ENCODE measurements at places on chromosomes 12 and 14. TPM values are rescaled to one million over a fixed set of nuclear protein-coding genes. Genes with fewer than 3 reads are reported as not detected.

PSME2 gene
- 39.0 TPM for total RNA-seq

C1QL4 gene
- under 0.01 TPM for total RNA-seq

ADAMTS20 gene
- total RNA-seq = not detected

FBXW8 gene
- 7.2 TPM for total RNA-seq

RBM25 gene
- total RNA-seq = 40.3 TPM

PAWR gene
- 166 TPM for total RNA-seq

FBLN5 gene
- total RNA-seq = 0.34 TPM

ARHGAP9 gene
- total RNA-seq = not detected

KCNH5 gene
- total RNA-seq = not detected

RNASE3 gene
- total RNA-seq = not detected

KRT83 gene
- not detected for total RNA-seq

HOXC12 gene
- total RNA-seq = not detected

KLHDC1 gene
- total RNA-seq = 0.68 TPM

SLC17A8 gene
- not detected for total RNA-seq

COL2A1 gene
- 0.07 TPM for total RNA-seq

SLC7A8 gene
- total RNA-seq = 26.1 TPM

PTGER2 gene
- total RNA-seq = not detected

RFLNA gene
- total RNA-seq = 0.34 TPM

HNF1A gene
- total RNA-seq = not detected

OLR1 gene
- under 0.01 TPM for total RNA-seq

GLT1D1 gene
- not detected for total RNA-seq

SOX5 gene
- 0.07 TPM for total RNA-seq

TAS2R10 gene
- total RNA-seq = not detected

FZD10 gene
- 7.5 TPM for total RNA-seq

HOTAIR gene
- total RNA-seq = not detected

ARHGEF25 gene
- total RNA-seq = 0.43 TPM

CD163L1 gene
- 0.14 TPM for total RNA-seq

DEGS2 gene
- 1.2 TPM for total RNA-seq

SIX1 gene
- total RNA-seq = 11.2 TPM

DHRS4L2 gene
- total RNA-seq = 16.7 TPM

KRT71 gene
- not detected for total RNA-seq

SERPINA6 gene
- not detected for total RNA-seq

AP4S1 gene
- 2.7 TPM for total RNA-seq

RHOJ gene
- not detected for total RNA-seq

SYNE3 gene
- 4.8 TPM for total RNA-seq

CISTR gene
- not detected for total RNA-seq

CLEC4D gene
- total RNA-seq = not detected

ABCC9 gene
- 0.34 TPM for total RNA-seq

RPS6KL1 gene
- total RNA-seq = 9.6 TPM

DTD2 gene
- 45.5 TPM for total RNA-seq

SLC6A12 gene
- not detected for total RNA-seq

CFAP54 gene
- total RNA-seq = under 0.01 TPM

POLR3B gene
- 19.0 TPM for total RNA-seq

KRT77 gene
- not detected for total RNA-seq

MRPL51 gene
- total RNA-seq = 94.7 TPM

RNF10 gene
- 160 TPM for total RNA-seq

NPAS3 gene
- total RNA-seq = not detected

BBS10 gene
- 14.2 TPM for total RNA-seq

ZFHX2 gene
- total RNA-seq = 0.43 TPM

MANSC4 gene
- not detected for total RNA-seq

KRT6C gene
- total RNA-seq = 171 TPM

SMCO2 gene
- 4.1 TPM for total RNA-seq

AICDA gene
- not detected for total RNA-seq

Data from nasal cavity respiratory epithelium epithelial cell of viscerocranial mucosa (primary cell).